ENCODE measurements at places on chromosomes 1 and 21.

DNA sequence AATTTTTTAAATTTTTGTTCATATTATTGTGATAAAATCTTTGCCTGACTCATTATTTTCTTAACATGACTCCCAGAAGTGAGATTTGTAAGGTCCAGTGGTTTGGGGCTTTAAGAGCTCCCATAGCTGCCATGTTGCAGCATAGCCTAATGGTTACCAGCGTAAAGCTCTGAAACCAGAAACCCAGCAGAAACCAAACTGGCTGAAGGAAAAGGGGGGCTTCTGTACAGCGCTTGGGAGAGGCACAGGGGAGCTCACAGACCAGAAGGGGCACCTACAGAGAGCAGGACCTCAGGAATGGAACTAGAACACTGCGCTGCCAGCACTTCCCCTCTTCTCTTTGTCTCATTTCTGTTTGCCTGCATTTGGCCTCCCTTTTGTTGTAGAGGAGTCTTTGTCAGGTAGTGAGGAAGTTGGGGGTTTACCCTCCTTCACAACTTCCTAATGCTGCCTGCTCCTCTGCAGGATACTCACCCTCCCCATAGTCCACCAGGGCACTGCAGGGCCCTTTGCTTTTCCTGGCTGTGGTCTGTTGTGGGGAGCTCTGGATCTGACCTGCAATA, 2.6 kb upstream of the PYCR2 start:
- DNase-seq: no peak

DNA sequence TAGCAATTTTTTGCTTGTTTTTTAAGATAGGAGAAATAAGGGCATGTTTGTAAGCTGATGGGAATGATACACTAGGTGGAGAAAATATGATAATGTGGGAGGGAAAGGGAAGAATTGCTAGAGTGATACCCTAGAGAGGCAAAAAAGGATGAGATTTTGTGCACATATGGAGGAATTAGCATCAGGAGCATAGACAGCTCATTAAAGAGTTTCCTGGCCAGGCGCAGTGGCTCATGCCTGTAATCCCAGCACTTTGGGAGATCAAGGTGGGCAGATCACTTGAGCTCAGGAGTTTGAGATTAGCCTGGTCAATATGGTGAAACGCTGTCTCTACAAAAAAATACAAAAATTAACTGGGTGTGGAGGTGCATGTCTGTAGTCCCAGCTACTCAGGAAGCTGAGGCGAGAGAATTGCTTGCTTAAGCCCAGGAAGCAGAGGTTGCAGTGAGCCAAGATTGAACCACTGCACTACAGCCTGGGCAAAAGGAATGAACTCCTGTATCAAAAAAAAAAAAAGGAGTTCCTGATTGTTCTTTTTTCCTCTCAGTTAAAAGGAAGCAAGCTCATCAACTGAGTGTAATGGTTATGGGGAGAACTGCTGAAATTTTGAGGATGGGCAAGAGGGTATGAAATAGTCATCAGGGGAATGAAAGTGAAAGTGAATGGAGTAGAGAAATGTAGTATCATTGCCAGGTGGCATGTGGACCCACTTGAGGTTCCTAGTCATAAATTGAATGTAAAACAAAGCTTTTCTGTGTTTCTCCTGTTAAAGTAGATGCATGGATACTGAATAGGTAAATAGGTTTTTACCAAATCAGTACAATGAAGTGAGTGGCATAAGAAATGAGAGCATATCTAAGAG, 35.5 kb downstream of the SH3GLB1 start:
- no peak for DNase-seq

- no peak for DNase-seq
Observed at GRCh38 chr1:240199758-240200645, 108.3 kb downstream of the FMN2 start.

DNA sequence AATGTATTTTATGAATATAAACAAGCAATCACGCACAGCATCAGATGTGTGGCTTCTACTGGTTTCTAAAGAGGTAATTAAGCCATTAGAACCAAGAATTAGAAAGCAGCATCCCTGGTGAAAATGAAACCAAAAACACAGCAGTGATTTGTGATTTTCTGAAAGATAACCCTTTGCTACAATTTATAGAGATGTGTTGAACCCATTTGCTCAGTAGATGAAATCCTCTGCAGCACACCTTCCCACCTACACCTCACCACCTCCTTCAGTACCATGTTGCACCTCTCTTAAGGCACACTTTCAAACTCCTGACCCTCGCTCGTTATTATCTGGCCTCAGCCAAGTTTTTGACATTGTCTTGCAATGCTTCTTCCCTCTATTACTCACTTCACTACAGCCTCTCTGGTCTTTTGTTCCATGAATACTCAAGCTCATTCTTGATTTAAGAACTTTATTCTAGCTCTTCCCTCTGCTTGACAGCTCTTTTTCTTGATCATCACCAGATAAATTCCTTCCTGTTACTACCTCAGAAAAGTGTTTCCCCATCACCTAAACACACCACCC, 38.6 kb downstream of the NSL1 start:
- DNase-seq: no peak

DNA sequence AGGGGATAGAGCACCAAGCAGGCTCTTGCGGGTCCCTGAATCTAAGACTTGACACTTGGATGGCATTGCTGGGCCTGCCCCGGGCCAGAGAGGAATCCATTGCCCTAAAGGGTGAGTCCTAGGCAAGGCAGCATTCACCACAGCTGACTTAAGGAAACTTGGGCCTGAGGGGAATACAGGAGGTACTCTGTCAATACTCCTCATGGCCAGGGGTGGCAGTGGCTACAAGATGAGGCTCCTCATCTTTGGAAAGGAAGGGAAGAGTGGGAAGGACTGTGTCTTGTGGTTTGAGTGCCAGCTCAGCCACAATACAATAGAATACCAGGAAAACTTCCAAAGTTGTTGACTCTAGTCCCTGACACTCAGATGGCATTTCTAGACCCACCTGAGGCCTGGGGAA, 5.1 kb downstream of the KRTAP22-1 start:
- DNase-seq: no peak

Measured in activated CD8-positive, alpha-beta memory T cell treated with anti-CD3 and anti-CD28 coated beads for 1 hour (primary cell).